8988T (cell line): ENCODE measurements at places on chromosomes 7 and 10.

GRCh38 chr10:84179059-84179710, 5.6 kb downstream of the GPR15LG start:
- DNase-seq, result no peak

- no peak for DNase-seq
Observed at GRCh38 chr7:106819546-106819945, 45.5 kb upstream of the PIK3CG start.

- DNase-seq, result no peak
Observed at GRCh38 chr7:82530361-82530760, 86.8 kb upstream of the CACNA2D1 start.

DNA sequence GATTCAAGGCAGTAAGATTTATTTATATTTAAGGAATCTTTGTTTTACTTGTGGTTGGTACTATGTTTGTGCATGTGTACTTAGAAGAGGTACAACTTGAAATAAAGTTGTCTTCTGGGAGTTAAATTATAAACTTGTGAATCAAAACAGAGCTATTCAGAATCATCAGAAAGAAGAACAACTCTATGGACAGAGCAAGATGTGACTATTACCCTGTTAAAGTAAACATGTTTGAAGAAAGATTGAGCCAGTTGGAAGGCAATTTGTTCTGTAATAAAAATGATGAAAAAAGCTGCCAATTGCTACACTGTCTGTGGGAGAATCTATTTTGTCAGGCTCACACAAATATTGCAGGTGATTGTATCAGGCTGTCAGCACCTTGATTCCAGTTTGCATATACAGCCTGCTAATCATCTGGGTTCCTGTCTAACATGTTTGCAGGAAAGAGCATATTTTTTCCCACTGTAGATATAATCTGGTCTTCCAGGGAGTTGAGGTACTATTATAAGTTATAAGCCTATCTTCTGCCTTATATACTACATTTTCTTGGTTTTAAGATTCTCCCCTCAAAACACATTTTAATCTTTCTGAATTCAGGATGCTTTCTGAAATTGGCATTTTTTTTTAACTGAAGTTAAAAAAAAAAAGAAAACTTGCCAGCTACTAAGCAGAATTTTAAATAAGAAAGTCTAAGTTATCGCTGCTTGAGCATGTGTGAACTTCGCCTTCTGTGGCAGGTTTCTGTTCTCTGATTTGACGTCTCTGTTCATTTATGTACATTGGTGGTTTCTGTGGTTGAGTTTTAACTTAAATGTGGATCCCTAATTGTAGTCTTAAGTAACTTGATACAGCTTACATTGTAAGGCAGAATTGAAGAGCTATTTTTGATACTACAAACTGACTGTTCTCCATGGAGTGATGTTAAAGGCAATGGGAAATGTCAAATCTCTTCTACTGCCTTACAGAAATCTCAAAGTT, 46.0 kb downstream of the ZNRF2 start:
- DNase-seq, result no peak

- no peak for DNase-seq
Observed at GRCh38 chr7:115840702-115841101, 189.9 kb downstream of the TFEC start.

DNA sequence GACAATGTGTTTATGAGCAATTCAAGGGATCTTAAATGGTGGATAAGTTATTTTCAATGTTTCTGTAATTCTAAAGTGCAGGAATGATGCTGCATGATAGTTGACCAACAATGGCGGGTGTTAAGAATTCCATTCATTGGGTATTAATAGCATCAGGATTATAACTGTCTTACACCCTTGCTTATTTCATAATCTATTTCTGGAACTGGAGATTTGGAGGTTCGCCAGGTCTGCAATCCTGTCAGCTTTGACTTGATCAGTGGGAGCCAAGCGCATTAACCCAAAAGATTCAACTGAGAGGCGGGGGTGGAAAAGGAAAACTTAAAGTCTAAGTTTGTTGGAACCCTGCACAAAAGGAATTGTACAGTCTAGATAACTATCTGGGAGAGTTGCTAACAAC, 114.9 kb upstream of the ZEB1 start:
- no peak for DNase-seq

DNA sequence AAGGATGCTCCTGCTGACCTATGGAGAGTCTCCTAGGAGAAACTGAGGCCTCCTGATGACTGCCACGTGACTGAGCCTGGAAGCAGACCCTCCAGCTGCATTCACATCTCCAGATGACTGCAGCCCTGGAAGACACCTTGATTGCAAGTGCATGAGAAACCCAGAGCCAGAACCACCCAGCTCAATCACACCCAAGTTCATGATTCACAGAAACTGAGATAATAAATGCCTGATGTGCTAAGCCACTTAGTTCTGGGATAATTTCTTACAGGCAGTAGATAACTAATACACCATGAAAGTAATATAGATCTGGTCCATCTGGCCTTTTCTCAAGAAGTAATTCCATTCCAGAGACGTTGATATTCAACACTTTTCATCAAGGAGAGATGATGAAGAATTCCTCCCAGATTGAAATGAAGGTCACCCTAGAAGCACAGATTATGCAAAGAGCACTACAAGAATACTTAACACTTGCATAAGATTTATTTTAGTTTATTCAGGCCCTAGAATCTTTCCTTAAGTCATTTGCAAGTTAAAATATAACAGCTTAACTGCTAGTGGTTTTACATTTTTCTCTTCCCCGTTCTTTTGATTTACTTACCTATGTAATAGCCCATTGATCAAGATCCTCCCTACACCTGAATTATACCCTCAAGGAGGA, 208.2 kb upstream of the INHBA start:
- no peak for DNase-seq

GRCh38 chr7:23175938-23176337, 5.9 kb upstream of the NUP42 start:
- DNase-seq, result no peak

- no peak for DNase-seq
Observed at GRCh38 chr10:114408112-114408967, 4.0 kb upstream of the AFAP1L2 start.

DNA sequence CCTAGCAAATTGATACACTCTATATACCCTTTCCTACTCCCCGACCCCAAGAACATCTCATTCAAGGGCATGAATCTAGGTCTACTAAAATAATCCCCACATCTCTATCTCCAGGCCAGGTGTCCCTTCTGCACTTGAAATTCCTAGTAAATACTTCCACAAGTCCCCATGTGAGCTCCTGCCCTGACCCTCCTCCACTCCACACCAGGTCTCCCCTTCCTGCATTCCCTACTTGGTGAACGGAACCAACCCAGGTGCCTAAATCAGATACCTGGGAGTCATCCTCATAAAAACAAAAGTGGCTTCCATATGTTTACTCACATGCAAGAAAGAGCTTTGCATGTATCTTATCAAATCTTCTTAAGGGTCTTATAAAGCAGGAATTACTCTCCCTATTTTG, 69.2 kb downstream of the COA1 start:
- DNase-seq, result no peak

GRCh38 chr7:140062118-140062527, 628 bp downstream of the PARP12 start:
- DNase-seq, result no peak

- DNase-seq, result no peak
Observed at GRCh38 chr10:47409171-47409865, 25.2 kb upstream of the ZNF488 start.

GRCh38 chr7:131630427-131630826, 74.0 kb upstream of the PODXL start:
- no peak for DNase-seq

GRCh38 chr7:157464111-157464970, 127.5 kb downstream of the DNAJB6 start:
- DNase-seq, result no peak

DNA sequence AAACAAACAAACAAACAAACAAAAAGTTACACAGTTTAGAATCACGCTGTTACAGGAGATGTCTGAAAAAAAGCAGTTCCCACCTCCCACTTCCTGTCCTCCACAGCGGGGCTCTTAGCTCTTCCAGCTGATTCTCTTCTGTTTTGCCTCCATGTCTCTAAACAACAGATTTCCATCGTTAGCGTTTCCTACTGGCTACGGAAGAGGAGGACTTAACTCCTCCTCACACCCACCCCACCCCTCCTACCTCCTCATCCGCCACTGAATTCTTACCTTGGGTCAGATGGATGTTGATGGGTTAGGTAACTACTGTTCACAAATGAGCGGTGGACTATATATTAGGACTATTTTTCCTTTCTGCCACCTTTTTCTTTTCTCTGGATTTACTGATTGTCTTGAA, 36.8 kb upstream of the NUB1 start:
- no peak for DNase-seq

DNA sequence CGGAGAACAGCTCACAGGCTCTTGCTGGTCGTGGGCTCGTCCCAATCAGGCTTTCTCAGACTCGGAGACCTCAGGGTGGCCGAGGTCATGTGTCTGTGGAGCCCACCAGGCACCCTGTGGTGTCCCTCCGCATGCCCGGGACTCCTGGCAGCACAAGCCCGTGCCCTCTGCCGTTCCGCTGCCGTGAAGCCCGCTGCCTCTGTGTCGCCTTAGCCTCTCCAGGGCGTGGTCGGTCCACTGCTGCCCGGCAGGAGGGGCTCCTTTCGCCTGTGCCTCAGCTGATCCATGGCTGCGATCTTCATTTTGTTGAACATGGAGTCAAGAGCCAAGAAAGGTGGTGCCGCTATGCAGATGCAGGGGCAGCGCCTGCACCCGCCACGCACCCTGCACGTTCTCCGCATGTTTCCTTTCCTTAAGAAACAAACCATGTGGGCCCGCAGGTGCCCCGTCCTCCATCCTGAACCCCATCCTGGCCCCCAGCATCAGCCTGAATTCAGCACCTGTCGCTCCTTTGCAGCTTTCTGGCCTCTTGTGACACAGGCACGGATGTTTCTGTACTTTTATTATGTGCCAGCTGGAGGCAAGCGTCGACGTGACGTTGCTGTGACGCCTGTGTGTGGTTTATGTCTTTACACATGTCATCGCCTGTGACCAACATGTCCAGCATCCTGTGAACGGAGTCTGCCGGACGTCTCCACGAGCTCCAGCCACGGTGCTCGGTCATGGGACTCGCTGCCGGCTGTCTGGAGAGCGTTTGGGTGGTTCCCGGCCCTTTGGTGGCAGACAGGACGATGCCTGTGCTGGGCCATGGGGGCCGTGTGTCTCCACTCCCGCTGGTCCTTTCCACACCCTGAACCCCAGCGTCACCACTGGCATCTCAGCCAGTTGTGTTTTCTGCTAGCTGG, 69.9 kb downstream of the NKX6-2 start:
- DNase-seq, result no peak

DNA sequence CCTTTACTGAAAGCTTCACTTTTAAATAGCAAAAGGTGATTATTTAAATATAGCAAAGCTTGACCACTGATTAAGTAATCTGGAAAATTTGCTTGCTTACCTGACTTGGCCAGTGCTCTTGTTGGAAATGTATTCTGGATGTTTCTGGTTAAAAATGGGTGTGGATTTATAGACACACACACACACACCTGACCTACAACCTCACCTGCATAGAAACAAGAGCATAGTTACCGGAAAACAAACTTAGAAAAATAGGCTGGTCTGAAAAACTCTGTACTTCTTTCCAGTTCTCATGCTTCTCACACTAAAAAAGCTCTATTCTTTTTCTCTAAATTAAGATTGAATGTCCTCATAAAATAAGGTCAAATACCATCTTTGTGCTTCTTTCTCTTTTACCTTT, at the start of gene AGR3:
Gene AGR3 (minus strand): TSS at position 140 of the 400 bp plus-strand sequence. CDS start 3,365 bp downstream, outside the sequence.
- DNase-seq, result no peak

- DNase-seq, result no peak
Observed at GRCh38 chr10:101576211-101576863, 11.7 kb downstream of the POLL start.

DNA sequence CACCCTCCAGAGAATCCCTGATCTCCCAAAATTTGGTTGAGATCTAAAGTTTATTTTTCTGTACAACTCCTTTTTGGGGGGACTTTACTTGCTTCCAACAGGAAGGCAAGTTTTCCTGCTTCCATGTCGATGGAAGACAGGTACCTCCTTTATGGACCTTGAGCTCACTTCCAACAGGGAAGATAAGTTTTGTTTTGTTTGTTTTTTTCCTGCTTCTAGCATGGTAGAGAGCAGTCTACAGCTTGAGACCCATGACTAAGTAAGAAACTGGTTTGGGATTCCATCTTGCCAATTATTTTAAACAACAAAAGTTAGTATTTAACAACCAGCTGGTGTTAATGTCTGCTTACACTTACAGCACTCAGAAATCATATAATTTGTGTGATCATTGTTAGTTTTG, 74.4 kb downstream of the ST8SIA6 start:
- no peak for DNase-seq

GRCh38 chr10:2076528-2076927, 339.2 kb upstream of the ADARB2 start:
- no peak for DNase-seq

GRCh38 chr10:121862649-121863048, 65.2 kb downstream of the ATE1 start:
- DNase-seq, result no peak

GRCh38 chr10:37704566-37704965, 152.8 kb downstream of the ZNF248 start:
- no peak for DNase-seq

- DNase-seq, result no peak
Observed at GRCh38 chr7:66296001-66296521, 90.9 kb downstream of the TPST1 start.

DNA sequence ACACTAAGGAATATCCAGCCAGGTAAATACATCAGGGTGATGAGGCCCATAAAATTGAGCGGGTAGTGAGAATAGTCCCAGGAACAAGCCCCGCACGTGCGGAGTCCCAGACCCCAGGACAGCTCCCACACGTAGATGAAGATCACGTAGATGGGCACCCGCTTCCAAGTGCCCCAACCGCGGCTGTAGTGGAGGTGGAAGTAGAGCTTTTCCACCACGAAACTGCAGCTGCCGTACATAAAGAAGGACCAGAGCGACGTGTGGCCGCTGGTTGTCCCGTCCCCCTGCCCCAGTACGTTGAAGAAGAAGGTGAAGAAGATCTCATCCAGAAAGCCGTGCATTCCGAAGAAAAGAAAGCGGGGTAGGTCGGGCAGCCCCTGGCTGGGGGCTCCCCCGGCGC, 948 bp downstream of the TMEM229A start:
- DNase-seq, result no peak

DNA sequence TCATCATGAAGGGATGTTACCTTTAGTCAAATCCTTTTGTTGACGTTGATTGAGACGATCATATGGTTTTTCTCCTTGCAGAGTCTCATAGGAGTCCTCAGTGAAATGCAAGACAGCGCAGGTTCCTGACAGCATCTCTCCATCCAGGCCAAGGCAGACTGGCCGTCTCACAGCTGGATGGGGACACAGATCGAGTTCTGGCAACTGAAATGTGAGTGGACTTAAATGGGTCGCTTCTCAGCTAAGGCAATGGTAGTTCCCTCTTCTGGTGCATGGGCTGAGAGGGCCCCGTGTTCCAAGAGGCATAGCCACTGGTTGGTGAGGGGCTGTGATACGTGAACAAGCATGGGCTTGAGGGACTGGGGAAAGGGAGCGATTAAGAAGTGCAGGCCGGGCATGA, 99.3 kb upstream of the CPXM2 start:
- no peak for DNase-seq

GRCh38 chr7:47400741-47401206, 181.1 kb downstream of the TNS3 start:
- DNase-seq, result no peak
